ENCODE measurements at places on chromosomes 5 and 9. TPM values are rescaled to one million over a fixed set of nuclear protein-coding genes. Genes with fewer than 3 reads are reported as not detected.

RELL2 gene
- total RNA-seq, result 1.3 TPM

PNPLA7 gene
- total RNA-seq, result 0.75 TPM

- no peak overlapping the region for H3K4me3 ChIP-seq
- H3K27ac ChIP-seq, result no peak overlapping the region
- DNase-seq, result no peak
- H3K36me3 ChIP-seq, result no peaks in the 10 kb centered on the region
- no peaks in the 10 kb centered on the region for H3K4me1 ChIP-seq
- H3K27me3 ChIP-seq, result no peaks in the 10 kb centered on the region
Measured at GRCh38 chr9:2271426-2271825, 256.3 kb downstream of the SMARCA2 start.

DNA sequence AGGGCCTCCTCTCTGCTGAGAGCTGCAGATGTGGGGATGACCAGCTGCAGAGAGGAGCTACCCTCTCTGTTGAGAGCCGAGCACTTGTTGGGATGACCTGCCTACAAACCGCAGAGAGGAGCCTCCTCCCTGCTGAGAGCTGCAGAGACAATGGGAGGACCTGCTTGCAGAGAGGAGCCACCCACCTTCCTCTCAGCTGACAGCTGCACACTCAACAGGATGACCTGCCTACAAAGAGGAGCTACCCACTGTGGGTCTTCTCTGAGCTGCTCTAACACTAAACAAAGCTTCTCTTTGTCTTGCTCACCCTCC is 19.6 kb downstream of the TMEM38B start:
- no peak overlapping the region for H3K27ac ChIP-seq
- H3K4me1 ChIP-seq, result no peaks in the 10 kb centered on the region
- no peak overlapping the region for H3K4me3 ChIP-seq
- no peak for DNase-seq
- no peaks in the 10 kb centered on the region for H3K27me3 ChIP-seq
- H3K36me3 ChIP-seq, result no peaks in the 10 kb centered on the region

GRCh38 chr9:111001526-111001925 is 36.7 kb downstream of the LPAR1 start:
- H3K4me1 ChIP-seq, result no peaks in the 10 kb centered on the region
- no peak overlapping the region for H3K4me3 ChIP-seq
